HuH-7.5 (cell line): ENCODE measurements at places on chromosomes 4 and X.

DNA sequence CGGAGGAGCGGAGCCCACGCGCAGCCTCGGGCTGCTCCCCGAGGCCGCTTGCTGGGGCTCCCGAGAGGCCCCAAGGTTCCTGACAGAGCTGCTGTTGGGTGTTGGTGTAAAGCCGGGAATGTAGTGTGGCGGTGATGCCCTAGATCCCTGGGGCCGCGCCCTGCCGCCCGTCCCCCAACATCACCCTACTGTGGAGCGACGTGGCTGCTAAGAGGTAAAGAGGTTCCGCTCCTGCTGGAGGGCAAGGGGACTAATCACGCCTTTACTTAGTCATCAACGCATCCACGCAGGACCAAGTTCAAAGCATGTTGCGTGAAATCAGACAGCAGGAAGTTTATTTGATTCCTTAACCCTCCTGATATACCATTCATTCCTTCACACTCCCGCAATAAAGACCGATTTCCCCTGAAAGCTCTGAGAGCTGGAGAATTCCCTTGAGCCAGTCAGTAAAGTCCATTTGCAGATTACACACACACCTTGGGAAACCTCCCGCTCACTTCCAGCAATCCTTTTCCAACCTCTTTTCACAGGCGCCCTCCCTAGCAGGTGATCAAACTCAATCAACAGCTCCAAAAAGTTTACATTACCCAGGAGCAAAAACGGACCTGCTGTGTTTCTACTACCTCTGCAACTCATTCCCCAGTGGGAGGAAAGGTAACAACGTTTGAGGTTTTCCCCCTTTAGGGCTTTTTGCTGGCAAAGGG, 579 bp upstream of the GABRA2 start:
- peak; percentile 22 for DNase-seq

DNA sequence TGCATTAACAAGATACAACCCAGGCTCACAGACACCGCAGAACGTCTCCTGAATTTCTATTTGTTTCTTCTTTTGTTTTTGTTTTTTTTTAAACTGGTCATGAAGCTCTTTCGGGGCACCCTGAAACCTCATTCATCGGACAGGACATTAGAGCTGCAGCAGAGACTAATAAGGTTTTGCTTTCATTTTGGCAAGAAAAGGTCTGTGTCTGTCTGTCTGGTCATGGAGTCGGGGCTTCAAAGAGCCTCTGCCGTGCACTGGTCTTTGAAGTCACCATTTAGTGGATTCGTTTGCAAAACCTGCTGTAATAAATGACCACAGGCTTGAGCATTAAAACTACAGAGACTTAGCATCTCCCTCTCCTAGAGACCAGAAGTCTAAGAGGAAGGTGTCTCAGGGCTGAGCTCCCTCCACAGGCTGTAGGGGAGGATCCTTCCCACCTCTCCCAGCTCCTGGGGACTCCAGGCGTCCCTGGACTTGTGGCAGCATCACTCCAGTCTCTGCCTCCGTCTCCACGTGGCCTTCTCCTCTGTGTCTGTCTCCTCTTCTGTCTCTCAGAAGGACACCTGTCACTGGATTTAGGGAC, 247.5 kb downstream of the CRLF2 start:
- DNase-seq: no peak

DNA sequence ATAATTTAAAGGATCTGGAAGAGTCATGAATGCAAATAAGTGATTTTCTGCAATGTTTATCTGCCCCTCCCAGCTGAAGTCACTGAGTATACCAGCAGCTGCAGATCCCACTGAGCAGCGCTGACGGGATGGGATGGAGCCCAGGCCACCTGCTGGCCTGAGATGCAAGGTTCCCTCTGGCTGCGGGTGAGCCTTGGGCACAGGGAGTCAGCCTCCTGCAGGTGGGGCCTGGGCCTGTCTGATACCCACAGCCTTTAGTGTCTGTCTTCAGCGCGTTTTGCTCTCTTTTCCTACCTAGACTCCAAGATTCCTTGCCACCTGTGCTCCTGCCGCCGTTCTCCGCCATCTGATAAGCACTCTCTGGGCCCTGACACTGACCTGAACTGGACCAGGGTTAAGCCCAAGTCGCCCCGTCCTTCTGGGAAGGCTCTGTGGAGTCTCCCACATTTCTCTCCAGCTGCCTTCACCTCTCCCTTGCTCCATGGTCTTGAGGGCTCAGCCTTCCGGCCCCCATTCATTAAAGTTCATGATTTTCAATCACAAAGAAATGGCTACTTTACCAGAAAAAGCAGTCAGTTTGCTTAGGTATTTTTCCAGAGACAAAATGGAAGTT, 223.1 kb upstream of the FAT1 start:
- DNase-seq: peak; percentile 5

DNA sequence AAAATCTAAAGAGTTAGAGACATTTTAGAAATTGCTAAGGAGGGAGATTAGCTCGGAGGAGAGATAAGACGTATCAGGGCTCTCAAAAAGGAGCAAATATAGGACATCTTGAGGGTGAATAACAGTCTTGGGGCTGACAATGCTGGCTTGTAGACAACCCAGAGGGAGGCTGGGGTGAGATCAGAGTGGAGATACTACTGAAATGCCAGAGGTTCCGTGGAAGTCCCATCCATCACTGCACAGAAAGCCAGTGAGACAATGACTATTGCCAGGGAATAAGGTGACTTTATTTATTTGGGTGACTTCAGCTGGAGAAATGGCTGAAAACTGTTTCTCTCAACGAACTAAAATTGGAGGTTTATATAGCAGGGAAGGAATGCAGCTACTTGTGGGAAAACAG, 838.1 kb upstream of the AGA start:
- no peak for DNase-seq

DNA sequence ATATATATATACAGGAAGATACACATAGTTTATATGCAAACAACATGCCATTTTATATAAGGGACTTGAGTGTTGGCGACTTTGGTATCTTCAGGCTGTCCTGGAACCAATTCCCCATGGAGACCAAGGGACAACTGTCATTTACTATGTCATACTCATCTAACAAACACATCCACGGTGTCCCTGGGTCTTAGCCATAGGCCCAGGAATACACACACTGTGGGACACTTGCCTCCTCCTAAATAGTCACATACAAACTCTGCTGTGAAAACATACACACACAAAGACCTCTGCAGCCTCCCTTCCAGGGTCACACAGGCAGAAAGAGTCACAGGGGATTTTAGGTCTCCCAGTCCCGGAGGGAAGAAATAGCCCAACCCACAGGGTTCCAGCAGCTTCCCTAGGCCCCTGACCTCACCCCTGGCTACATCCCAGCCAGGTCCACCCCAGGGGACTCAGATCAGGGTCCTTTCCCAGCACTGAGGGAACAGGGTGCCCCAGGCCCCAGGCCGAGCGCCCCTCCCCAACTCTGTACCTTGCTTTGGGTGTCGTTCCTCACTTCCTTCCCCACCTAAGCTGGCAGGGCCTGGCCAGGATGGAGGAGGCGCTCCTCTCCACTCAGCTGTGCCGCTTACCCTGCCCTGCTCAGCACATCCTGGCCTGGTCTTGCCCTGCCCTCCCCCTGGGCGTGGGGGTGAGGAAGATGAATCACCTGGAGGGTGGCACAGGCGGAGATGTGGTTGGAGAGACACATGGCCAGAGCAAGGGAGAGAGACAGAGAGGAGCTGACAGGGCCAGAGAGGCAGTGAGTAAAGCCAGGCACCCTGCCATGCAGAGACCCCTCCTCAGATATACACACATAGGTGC, 21.8 kb downstream of the FGD1 start:
- no peak for DNase-seq

DNA sequence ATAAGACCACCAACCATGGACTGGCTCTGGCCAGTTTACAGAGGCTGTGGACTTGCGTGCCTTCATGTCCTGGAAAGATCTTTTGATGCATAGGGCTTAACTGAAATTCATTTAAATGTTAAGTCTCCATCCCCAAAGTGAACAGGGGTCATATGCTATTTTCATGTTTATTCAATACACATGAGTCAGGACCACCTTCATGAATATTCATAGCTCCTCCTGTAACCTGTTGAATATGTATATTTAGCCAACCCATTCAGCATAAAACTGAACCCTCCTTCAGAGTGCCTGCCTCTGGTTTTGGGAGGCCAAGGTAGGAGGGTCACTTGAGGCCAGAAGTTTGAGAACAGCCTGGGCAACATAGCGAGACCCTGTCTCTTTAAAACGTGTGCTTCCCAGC, 7.1 kb downstream of the CTPS2 start:
- DNase-seq: no peak

DNA sequence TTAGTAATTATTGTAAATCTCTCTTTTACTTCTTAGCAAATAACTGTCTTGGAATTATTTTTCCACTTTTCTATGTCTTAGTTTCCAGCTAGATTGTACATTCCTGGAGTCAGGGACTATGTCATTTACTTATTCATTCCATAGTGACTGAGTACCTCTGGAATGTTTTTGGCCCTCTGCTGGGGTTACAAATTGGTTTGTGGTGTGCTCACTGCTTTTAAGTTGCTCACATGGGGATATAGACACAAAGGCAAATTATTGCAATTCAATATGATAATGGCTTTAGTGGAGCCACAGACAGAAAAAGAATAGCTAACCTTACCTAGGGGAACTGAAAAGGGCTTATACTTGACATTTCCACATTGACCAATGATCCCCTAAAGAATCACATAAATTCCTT, 63.7 kb upstream of the PDGFRA start:
- no peak for DNase-seq

DNA sequence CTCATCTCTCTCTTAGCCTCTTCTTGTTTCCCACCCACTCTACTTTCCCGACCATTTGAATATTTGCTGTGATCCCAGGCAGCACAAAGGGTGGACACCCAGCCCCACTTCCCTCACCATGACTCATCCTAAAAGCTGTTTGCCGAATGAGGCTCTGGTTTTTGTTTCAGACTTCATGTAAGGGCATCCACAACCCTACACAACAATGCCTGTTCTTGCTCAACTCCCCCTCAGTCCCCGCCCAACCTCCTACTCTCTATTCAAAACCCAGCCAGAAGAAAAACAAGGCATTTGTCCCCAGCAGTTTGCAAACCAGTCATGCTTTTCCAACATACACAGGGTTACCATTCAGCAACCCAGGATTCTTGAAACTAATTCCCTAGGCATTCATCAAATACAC, 516.5 kb upstream of the CNKSR2 start:
- DNase-seq: no peak

DNA sequence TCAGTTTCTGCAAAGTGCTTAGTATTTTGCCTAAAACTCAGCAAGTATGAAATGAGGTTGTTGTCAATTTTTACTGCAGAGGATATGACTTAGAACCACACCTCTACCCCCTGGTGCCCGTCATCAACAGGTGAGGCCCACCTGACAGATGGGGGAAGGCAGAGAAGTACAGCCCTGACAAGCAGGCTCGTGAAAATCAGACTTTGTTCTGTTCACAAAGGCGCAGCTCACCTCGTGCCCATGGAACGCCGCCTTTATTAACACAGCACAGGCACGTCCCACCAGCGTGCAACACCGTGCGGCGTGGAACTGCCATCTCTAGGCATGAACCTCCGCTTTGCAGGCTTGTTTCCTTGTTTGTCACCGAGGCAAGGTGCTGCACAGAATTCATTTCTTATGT, 13.3 kb downstream of the CYP4V2 start:
- DNase-seq: no peak

- DNase-seq: no peak
Observed at GRCh38 chr4:61886131-61886530, 686.0 kb downstream of the ADGRL3 start.

- DNase-seq: peak; percentile 2
Observed at GRCh38 chr4:95693594-95693993, 144.8 kb upstream of the UNC5C start.

DNA sequence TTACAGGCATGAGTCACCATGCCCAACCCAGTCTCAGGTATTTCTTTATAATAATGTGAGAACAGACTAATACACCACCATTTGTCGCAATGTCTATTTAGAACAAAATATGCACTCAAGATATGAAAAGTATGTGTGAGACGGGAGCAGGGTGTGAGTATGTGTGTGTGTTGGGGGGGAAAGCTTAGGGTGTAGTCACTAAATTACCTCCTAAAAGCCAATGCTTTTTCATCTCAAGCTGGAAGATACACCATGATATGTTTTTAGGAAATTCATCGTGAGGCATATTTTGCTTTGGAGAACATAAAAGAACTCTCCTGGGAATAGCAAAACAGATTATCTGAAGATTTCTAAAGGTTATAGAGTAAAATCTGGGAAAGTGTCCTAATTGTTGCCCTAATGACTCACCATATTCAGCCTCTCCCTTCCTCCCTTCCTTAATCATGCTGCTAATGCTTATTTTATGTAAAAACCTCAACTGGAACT, 262.7 kb downstream of the PDHA2 start:
- DNase-seq: no peak

DNA sequence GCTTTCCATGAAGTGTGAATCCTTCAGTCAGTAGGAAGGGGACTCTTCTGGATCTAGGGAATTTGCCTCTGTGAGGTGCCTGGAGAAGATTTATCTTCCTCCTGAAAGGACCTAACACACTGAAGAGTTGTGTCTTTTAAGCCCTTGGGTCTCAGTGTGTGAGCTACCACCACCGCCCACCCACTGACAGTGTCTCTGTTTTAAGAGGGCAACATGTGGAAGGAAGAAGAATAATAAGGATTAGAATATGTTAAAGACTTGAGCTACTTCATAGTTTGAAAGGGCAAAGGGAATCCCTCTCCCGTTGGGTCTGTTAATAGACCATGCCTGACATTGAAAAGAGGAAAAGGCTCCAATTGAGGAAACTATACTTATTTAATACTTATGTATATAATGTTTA, 64.3 kb upstream of the TLR2 start:
- DNase-seq: no peak

DNA sequence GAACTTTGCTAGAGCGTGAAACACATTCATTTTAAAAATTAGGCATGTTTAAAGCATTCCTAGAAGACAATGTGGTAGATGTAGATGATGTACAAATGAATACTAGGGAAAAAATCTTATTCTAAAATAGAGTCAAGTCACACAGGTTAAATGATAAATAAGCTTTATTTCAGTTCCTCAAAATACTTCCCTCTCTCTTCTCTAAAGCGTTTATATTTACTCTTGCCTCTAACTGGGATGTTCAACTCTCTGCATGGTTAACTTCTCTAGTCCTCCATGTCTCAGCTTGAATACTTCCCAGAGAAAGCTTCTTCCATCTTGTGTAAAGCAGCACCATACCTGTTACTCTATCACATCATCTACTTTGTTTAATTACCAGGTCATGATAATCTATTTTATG, 30.9 kb upstream of the GLRA3 start:
- DNase-seq: no peak

- DNase-seq: no peak
Observed at GRCh38 chr4:41296995-41297394, 40.3 kb downstream of the UCHL1 start.

- no peak for DNase-seq
Observed at GRCh38 chr4:79445371-79445781, 37.3 kb upstream of the GK2 start.

- no peak for DNase-seq
Observed at GRCh38 chr4:153639833-153640802, 44.0 kb upstream of the TLR2 start.
